ENCODE measurements at places on chromosomes 3 and 15.

- DNase-seq: no peak
Observed at GRCh38 chr3:126480861-126481260, 5.2 kb upstream of the ZXDC start.

DNA sequence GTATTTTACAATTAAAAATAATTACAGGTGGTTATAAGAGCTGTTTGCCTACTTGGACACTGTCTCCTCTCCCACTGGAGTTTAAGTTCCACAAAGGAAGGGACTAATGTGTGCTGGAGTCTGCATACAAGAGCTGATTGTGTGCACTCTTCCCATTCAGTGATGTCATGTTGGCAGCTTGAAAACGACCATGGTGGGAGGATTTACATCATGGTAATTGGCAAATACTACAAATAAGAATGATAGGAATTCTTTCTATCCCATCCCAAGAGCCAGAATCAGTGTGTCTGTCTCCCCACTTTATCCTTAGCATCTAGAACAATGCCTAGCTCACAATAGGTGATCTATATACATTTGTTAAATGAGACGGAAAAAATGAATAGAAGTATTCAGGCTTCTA, 14.1 kb downstream of the ITGA11 start:
- DNase-seq: no peak

DNA sequence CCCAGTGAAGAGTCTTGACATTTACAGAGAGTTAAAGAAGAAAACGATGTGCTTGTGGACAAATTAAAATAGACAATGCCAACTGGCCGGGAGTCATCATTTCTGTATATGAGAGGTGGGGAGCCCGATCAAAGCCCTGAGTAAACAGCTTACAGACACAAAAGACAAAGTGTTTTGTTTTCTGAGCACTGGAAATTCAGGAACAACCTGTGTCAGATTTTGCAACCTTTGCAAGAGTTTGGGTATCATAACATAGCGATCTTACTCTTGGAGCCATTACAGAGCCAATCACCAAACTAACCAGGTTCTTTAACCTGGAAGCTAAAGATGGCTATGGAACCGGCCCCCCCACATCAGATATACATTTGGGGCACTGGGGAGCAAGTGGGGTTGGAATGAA, 101.9 kb upstream of the LRIG1 start:
- DNase-seq: no peak

GRCh38 chr15:101092156-101092866, 159.5 kb downstream of the CHSY1 start:
- no peak for DNase-seq

- no peak for DNase-seq
Observed at GRCh38 chr15:90519688-90520087, 10.0 kb upstream of the CRTC3 start.

DNA sequence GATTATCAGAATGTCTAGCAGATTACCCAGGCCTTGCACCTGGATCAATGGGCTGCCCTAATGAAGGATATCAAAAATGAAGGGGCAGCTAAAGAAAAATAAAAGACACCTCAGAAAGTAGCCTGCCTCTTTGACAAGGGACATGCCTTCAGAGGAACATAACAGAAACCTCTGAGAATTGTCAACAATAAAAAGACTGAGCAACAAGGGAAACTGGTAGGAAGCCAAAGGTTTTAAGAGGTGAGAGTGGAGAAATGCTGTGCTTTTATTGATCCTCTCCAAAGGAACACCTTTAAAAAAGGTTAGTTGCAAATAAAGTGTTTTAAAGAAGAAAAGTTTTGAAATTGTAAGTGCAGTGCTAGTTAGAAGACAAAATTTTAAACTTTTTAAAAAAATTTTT, 187.8 kb upstream of the TTC14 start:
- no peak for DNase-seq

DNA sequence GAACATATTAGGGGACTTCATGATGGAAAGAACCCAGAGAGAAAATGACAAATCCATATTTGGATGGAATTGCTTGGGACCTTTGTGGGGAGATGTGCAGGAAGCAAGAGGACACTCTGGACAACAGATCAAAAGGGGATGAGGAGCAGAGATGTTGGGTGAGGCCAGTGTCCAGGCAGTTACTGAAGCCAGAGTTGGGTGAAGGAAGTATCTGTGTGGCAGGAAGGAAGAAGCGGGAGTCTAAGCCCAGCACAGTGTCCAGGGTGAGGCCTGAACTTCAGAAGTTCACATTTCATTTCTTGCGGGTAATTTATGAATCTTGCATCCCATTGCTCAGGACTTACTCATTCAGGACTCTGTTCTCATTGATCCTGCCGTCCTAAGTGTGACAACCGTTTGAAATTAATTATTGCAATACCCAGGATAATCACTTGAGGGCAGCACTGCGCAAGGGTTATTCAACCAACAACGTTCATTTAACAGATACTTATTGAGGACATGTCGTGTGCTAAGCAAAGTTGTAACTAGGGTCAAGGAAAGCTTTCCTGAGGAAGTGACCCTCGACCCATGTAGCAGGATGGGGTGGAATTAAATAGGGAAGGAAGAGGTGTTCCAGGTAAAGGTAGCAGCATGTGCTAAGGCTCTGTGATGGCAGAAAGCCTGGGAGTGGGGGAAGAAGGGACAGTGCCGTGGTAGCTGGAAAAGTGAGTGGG, 61.3 kb upstream of the CMTM8 start:
- DNase-seq: peak; percentile 82

DNA sequence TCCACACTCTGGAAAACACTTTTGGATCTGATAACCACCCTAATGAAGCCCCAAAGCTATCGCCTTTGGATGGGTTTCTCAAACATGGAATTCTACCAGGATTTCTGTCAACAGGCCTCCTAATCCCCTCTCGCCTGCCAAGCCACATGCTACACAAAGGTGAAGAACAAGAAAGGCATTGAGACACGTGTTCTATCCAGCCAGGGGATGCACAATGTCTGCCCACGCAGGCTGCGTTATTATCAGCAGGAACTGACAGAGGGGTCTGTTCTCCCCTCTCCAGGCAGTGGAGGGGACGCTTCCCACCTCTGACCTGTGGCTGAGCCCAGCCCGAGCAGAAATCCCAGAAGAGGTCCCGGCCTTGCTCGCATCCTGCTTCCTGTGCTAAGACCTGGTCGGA, 45.4 kb upstream of the THBS1 start:
- no peak for DNase-seq

- DNase-seq: no peak
Observed at GRCh38 chr3:50242381-50242770, 6.4 kb downstream of the GNAI2 start.

GRCh38 chr3:140942221-140943104, 827 bp downstream of the SLC25A36 start:
- peak; percentile 47 for DNase-seq

- DNase-seq: no peak
Observed at GRCh38 chr15:71195242-71195641, 80.0 kb downstream of the THSD4 start.

DNA sequence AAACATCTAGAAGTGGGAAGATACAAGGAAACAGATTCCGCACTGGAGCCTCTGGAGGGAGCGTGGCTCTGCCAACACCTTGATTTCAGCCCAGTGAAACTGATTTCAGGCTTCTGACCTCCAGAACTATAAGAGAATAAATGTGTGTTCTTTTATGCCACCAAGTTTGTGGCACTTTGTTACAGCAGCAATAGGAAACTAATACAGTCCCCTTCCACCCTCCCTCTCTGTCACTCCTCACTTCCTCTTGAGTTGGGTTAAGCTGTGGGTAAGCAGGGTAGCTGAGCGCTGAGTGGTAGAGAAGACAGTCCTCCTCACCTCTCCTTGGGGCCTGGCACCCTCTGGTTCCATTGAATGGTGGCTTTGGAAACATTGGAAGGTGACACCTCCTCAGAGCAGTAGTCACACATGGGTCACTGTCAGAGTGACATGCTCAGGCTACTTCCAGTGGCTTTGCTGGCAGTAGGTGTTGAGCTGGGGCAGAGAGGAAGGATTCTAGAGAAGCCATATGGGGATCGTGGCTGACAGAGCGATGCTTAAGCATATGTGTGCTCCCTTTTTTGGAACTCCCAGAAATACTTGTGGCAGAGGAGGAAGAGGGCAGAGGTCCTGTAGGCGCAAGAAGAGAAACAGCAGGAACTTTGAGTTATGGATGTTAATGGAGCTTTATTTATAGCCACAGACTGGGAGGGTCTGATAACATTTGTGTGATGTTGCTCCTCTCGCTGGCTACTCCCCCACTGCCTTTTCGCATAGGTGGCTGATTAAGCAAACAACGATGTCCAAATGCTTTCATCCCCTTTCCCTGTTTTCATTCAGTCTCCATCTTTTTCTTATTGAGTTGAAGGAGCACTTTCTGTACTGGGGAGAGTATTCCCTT, 14.8 kb upstream of the HCN4 start:
- no peak for DNase-seq

- DNase-seq: no peak
Observed at GRCh38 chr3:96347289-96347688, 467.1 kb upstream of the EPHA6 start.

DNA sequence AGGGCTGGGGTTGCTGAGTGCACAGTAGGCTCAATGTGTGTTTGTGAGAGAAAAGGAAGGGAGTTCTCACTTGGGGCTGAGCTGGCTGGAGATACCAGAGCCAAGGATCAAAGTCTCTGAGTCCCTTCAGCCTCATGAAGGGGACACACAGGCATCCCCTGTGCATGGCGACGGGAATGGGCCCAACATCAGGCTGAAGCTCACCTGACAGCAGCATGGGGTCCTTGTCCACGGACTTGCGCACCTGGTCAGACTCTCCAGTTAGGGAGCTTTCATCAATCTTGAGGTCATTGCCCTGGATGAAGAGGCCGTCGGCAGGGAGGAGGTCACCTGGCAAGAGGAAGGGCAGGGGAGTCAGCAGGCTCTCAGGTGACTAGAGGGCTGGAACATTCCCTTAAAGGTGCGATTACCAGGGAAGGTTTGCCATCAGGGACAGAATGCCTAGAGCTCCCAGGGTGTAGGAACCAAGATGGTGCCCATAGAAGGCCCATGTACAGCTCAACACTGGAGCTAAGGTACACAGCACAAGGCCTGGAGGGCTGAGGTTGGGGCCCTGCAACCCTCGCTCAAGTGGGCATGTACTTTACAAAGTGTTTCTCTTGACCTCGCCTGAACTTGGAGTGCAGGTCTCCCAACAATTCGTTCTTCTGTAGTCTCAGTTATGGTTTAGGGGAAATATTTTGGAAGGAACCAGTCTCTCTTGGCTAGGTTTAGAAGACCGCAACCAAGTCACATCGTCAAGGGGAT, 80.0 kb upstream of the SEC13 start:
- DNase-seq: no peak

DNA sequence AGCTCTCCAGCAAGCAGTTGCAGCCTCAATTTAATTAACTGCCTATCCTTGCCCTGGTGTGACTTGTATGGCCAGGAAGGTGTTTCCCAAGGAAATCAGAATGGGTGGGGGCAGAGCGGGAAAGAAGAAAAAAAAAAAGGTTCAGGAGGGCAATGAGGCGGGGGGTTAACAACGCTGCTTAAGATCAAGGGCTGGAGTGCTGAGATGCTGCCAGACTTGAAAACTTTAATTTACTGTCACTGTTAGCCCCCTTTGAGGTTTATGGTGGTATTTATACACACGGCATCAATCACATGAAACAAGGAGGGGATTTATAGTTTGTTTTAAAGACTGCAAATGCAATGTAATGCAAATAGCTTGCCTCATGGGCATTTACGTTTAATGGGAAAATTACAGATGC, 319.4 kb upstream of the NR2F2 start:
- DNase-seq: no peak

DNA sequence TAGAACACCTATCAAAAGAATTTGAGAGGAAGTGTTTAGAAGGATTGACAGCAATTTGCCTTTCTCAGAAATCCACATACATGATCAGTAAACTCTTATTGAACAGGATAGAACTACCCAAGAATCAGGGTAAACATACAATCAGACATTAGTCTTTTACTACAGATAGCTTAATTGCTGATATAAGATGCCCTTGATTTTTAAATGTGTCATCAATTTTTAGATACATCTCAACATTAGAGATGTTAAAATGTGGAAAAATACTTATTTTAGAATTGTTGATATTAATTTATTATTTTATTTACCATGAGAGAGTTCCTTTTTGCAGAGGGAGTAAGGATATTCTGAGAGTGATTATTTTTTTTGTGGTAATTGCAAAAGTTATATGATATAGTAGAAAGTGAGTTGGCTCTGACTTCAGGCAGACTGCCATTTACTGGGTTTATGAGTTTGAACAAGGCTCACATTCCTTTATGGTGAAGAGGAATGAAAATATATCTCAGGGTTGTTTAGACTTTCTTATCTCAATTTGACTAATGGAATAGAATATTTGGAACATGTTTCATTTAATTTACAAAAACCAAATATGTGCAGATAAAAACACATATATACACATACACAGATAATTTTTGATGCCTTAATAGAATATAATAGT, 302.8 kb upstream of the GOLIM4 start:
- no peak for DNase-seq

DNA sequence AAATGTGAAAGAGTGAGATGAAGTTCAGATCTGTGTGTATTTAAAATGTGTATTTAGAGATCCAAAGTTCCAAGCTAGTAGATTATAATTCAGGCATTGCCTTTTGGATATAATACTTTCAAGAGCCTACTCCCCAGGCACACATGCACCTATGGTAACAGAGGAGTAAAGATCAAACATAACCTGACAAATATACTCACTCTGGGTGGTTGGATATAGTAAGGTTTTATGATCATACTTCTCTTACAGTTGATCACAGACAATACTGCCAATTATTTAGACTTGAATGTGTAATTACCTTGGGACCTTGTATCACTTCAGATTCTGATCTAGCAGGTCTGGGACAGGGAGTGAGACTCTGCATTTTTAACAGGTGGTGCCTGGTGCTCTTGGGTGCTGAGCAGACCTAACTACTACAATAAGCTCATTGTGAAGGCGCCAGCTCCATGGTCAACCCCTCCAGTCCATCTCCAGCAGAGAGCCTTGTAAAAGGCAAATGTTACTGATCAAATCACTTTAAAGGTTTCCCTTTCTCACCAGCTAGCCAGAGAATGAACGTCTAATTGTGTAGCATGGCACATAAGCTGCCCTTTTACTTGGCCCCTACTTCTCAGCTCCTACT, 55.5 kb downstream of the NBEAL2 start:
- DNase-seq: no peak

DNA sequence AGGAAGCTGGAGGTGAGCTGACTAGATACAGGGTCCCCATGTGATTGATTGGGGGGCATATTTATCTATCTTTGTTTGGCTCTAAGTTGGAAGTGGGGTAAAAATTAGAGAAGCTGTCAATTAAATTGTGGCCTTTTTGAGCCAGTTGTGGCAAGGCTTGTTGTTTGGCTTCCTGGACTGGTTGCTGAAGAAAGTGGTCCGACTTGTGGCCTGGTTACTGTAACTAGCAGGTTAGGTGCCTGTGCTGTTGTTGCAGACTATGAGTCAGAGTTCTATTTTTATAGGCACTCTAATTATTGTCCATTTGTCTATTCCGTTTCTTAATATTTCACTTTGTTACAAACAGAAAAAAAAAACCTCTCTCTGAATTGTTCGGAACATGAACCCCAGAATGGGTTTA, 129.1 kb upstream of the CNTN6 start:
- no peak for DNase-seq

DNA sequence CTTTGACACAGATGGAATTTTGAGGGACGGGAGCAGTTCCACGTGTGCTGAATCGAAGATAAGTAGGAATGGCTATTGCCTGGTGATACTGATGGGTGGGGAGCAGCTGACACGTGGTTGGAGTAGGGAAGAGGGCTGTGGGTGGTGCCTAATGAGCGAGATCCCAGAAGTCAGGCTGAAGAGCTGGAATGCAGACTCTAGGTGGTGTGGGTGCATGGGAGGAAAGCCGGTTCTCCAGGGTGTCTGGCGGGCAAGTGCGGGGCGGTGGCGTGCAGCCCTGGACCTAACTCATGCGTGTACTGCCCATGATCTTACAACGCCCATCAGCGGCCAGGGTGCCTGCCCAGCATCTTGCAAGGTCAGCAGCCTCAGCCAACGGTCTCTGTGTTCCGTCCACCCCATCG, 63.1 kb downstream of the ARNT2 start:
- DNase-seq: no peak
